HepG2 (cell line): ENCODE measurements at places on chromosomes 4 and X. TPM values are rescaled to one million over a fixed set of nuclear protein-coding genes. Genes with fewer than 3 reads are reported as not detected.

Gene RHOXF2B
- total RNA-seq: not detected in 2 replicates

Gene SNCA
- total RNA-seq: not detected in 2 replicates

Gene NLGN4X
- total RNA-seq: not detected in 2 replicates

Gene PRSS12
- total RNA-seq: 0.02 and 0.08 TPM in 2 replicates

Gene NIPAL1
- total RNA-seq: 1.4 and 1.6 TPM in 2 replicates

Gene TEX11
- total RNA-seq: not detected in 2 replicates

DNA sequence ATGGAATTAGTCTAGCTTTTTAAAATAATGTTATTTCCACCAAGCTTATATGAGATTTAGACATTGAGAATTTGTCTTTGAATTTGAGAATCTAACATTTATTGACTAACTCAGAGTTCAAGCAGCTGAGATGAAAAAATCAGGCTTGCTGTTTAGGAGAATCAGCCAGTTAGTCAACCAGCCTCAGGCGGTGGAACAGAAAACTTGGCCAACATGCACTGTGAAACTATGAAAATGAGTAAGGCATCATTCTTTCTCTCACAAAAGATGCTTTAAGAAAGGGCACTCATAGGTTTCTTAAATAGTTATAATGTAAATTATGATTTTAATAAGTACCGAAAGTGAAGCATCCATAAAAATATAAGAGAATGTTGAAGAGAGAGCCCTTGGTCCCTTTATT is 84.2 kb downstream of the NFKB1 start:
- H3K27ac ChIP-seq: no peak overlapping the region
- peaks cover 4% of the 10 kb centered on the region for H3K4me1 ChIP-seq
- H3K36me3 ChIP-seq: peaks cover 16% of the 10 kb centered on the region
- DNase-seq: no peak
- no peak overlapping the region for H3K4me3 ChIP-seq
- no peaks in the 10 kb centered on the region for H3K27me3 ChIP-seq

DNA sequence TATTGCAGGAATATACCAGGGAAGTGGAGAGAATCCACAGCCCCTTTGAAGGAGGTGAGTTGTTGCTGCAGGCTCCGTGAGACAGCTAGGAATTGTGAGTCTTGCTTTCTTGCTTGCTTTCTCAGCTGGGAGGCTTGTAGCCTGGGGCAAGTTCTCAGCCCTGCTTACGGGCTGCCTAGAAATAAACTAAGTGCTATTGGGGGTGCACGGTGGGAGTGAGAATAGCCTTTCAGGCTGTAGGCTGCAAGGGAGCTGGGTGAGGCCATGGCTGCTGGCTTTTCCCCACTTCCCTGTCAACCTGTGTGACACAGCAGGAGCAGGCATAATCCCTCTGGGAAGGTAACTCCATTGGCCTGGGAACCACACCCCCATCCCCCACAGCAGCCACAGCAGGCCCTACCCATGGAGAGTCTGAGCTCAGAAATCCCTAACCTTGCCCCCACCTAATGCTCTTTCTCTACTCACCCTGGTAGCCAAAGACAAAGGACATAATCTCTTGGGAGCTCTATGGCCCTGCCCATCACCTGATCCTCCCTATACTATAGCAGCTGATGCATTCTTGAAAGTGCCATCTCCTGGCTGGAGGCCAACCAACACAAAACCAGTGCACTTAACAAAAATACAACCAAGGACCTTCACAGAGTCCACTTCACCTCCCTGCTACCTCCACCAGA is 113.0 kb downstream of the MMRN1 start:
- no peaks in the 10 kb centered on the region for H3K36me3 ChIP-seq
- H3K4me3 ChIP-seq: no peak overlapping the region
- H3K27ac ChIP-seq: no peak overlapping the region

- no peak overlapping the region for H3K4me3 ChIP-seq
- no peaks in the 10 kb centered on the region for H3K36me3 ChIP-seq
- no peak for DNase-seq
- H3K4me1 ChIP-seq: no peaks in the 10 kb centered on the region
- H3K27ac ChIP-seq: no peak overlapping the region
Observed at GRCh38 chr4:136793848-136794247, 738.4 kb downstream of the PCDH18 start.

DNA sequence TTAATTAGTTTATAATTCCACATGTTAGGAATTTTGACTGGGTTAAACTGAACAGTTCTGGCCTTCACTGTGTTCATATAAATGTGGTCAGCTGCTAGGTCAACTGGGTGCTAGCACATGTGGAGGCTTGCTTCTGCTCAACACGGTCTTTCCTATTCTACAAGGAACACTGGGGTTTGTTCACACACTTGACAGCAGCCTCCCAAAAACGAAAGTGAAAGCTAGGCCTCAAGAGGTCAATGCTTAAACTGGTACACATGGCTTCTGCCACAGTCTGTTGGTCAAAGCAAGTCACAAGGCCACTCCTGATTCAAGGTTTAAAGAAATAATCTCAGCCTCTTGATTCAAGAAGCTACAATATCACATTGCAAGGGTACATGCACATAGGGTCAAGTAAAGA is 126.5 kb downstream of the QDPR start:
- H3K27ac ChIP-seq: no peak overlapping the region
- H3K4me1 ChIP-seq: no peaks in the 10 kb centered on the region
- no peak overlapping the region for H3K4me3 ChIP-seq
- H3K27me3 ChIP-seq: 0 out of 3 replicates have a peak, but pooled peaks cover 3% of the 10 kb centered on the region

- H3K4me1 ChIP-seq: peaks cover 16% of the 10 kb centered on the region
- no peak for DNase-seq
- H3K27me3 ChIP-seq: no peaks in the 10 kb centered on the region
- H3K27ac ChIP-seq: no peak overlapping the region
Observed at GRCh38 chr4:39029752-39030694, 2.2 kb downstream of the TMEM156 start.

GRCh38 chr4:174334628-174335027 is 50.9 kb downstream of the CEP44 start:
- no peaks in the 10 kb centered on the region for H3K27me3 ChIP-seq
- H3K27ac ChIP-seq: no peak overlapping the region
- no peak overlapping the region for H3K4me3 ChIP-seq
- no peaks in the 10 kb centered on the region for H3K4me1 ChIP-seq
- no peak for DNase-seq

DNA sequence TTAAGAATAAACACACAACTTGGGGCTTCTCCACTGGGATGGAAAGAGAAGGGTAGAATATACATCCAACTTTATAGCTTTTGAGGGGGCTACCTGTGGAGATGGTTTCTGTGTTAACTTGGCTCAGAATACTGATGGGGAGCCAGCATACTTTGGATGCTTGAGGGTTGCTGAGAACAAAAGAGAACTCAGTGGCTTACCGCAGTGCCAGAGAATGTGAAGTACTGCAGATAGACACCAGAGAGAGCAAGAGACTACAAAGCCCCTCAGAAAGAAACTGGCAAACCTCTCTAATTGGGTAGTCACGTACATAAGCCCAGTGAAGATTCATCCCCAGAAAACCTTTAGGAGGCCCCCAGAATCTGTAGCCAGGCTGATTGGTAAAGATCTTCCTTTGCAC is 214.4 kb downstream of the DCHS2 start:
- H3K36me3 ChIP-seq: no peaks in the 10 kb centered on the region
- DNase-seq: no peak
- H3K4me3 ChIP-seq: no peak overlapping the region
- H3K27me3 ChIP-seq: no peaks in the 10 kb centered on the region

- H3K27ac ChIP-seq: peak overlapping the region; percentile 77
- no peak for DNase-seq
- H3K36me3 ChIP-seq: peaks cover 6% of the 10 kb centered on the region; the same call in 1 of the 3 replicates
- H3K4me3 ChIP-seq: peak overlapping the region; percentile 77
- peaks cover 45% of the 10 kb centered on the region for H3K4me1 ChIP-seq
Observed at GRCh38 chrX:155070663-155070974, 317 bp downstream of the CMC4 start.

GRCh38 chrX:153969125-153969903 is 2.3 kb downstream of the HCFC1 start:
- peak overlapping the region; percentile 50 for H3K4me3 ChIP-seq
- peaks cover 48% of the 10 kb centered on the region for H3K4me1 ChIP-seq
- H3K27ac ChIP-seq: no peak overlapping the region

- H3K27ac ChIP-seq: no peak overlapping the region
- H3K36me3 ChIP-seq: no peaks in the 10 kb centered on the region
Observed at GRCh38 chr4:178090640-178091411, 648.6 kb upstream of the AGA start.

- H3K27me3 ChIP-seq: peaks cover 2% of the 10 kb centered on the region; the same call in 1 of the 3 replicates
- no peak overlapping the region for H3K4me3 ChIP-seq
- peaks cover 11% of the 10 kb centered on the region; the same call in 1 of the 2 replicates for H3K4me1 ChIP-seq
- no peak for DNase-seq
- no peaks in the 10 kb centered on the region for H3K36me3 ChIP-seq
Observed at GRCh38 chrX:39815631-39816030, 282.1 kb downstream of the BCOR start.

DNA sequence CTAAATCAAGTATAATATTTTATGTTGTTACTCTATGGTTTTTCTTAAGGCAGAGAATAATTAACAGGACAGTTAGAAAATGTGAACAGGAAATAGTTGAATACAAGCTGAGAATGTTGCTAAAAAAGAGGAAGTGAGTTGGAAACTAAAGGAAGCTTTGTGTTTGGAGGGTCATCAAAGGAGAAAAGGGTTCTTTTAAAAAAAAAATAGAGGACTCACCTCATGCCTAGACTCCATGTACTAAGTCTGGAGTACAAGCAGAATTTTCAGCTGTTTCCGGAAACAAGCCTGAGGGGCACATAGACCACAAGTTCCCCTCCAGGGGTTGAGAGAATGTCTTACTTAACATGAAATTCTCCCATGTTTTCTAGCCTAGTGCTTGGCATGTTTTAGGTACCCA is 20.1 kb upstream of the MAP7D3 start:
- H3K27me3 ChIP-seq: no peaks in the 10 kb centered on the region
- H3K27ac ChIP-seq: no peak overlapping the region
- H3K4me1 ChIP-seq: no peaks in the 10 kb centered on the region

DNA sequence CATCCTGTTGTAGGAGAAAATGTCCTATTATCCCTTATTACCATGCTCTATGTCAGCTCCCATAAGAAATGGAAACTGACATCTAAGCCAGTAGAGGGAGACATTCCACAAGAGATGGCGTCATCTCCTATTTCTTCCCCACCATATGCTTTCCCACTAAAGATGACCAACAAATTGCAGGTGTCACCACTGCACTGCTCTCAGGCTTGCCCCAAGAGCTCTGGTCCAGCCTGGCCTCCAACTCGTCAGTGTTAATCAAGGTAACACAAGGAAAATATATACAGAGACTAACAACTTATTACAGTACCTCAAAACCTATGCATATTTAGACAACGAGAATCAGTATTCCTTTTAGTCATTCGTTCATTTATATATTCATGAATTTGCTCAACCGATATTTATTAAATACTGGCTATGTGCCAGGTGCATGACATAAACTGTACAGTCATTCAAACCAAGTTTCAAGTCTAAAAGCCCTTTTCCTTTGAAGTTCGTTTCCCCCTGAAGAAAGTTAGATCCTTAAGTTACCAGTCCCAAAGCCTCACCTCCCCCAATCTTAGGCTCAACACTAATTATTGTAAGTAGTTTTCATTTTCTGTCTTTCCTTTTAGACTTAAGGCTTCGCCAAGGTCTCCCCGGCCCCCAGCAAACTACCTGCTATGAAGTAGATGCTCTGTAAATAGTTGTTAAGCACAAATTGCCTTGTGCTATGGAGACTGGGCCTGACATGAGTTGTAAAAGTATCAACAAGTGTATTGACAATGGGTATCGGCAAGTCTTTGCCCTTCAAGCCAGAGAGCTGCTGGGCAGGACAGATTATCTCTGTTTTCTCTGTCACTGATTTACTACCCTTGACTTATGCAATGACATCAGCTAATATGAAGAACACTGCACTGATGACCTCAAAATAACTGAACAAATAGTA is 3.1 kb upstream of the FGB start:
- H3K4me1 ChIP-seq: peaks cover 46% of the 10 kb centered on the region
- H3K36me3 ChIP-seq: no peaks in the 10 kb centered on the region
- DNase-seq: peak; percentile 96
- peak overlapping the region; percentile 71 for H3K27ac ChIP-seq
- H3K27me3 ChIP-seq: no peaks in the 10 kb centered on the region
- H3K4me3 ChIP-seq: peak overlapping the region; percentile 32; the same call in 1 of the 2 replicates

DNA sequence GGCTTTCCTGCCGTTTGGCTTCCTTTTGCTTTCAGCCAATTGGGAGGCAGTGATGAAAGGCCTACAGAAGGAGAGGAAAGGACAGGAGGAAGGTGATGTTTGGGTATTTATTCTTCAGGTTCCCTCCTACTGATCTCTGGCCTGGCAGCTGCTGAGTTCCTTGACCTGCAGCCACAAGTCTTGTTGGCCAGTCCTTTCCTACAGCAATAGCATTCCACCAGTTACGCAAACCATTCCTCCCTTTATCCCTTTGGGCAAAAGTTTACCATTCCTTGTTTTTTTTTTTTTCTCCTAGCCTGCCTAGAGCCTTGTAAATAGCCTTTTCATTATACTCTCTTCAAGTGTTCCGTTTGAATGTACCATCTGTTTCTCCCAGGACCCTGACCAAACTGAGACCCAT is 198.1 kb upstream of the FTHL17 start:
- no peak overlapping the region for H3K27ac ChIP-seq
- H3K4me1 ChIP-seq: peaks cover 2% of the 10 kb centered on the region; the same call in 1 of the 2 replicates
- no peak for DNase-seq

GRCh38 chrX:1322393-1322792 is 14.2 kb upstream of the IL3RA start:
- H3K27ac ChIP-seq: no peak overlapping the region
- no peaks in the 10 kb centered on the region for H3K36me3 ChIP-seq
- H3K27me3 ChIP-seq: peaks cover 3% of the 10 kb centered on the region; the same call in 1 of the 3 replicates
- H3K4me1 ChIP-seq: no peaks in the 10 kb centered on the region
- no peak for DNase-seq

DNA sequence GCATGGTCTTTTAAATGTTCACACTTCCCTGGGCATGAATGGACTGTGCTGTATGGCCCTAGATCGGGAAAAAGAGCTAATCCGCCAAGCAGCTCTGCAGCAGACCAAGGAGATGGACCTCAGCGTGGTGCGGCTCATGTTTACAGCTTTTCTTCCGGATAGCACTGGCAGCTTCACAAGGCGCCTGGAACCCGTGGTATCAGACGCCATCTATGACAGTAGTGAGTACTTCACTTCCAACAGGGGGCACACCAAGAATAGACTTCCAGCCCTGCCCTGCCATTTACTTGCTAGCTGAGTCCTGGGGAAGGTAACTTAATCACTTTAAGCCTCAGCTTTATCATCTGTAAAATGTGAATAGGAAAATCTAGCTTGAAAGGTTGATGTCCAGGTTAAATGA is 77.7 kb downstream of the NFKB1 start:
- peaks cover 44% of the 10 kb centered on the region; the same call in 2 of the 3 replicates for H3K36me3 ChIP-seq
- H3K4me3 ChIP-seq: no peak overlapping the region
- no peak overlapping the region for H3K27ac ChIP-seq
- DNase-seq: no peak

- no peaks in the 10 kb centered on the region; the same call in 1 of the 2 replicates for H3K27me3 ChIP-seq
- H3K4me3 ChIP-seq: no peak overlapping the region
- H3K27ac ChIP-seq: no peak overlapping the region
- DNase-seq: no peak
- H3K4me1 ChIP-seq: no peaks in the 10 kb centered on the region
Observed at GRCh38 chrX:150508451-150509367, 59.7 kb upstream of the MTM1 start.

- H3K4me3 ChIP-seq: no peak overlapping the region
- H3K27me3 ChIP-seq: peaks cover 89% of the 10 kb centered on the region; the same call in 2 of the 3 replicates
- H3K27ac ChIP-seq: no peak overlapping the region
- no peak for DNase-seq
- H3K4me1 ChIP-seq: no peaks in the 10 kb centered on the region
- H3K36me3 ChIP-seq: no peaks in the 10 kb centered on the region
Observed at GRCh38 chr4:8855818-8856245, 15.8 kb downstream of the HMX1 start.

GRCh38 chrX:20394451-20394850 is 127.7 kb upstream of the RPS6KA3 start:
- no peaks in the 10 kb centered on the region for H3K36me3 ChIP-seq
- no peak overlapping the region for H3K4me3 ChIP-seq
- DNase-seq: no peak
- H3K27me3 ChIP-seq: no peaks in the 10 kb centered on the region
- peaks cover 61% of the 10 kb centered on the region for H3K4me1 ChIP-seq
